Stimulated activated CD4-positive, alpha-beta T cell treated with anti-CD3 and anti-CD28 coated beads, TNF-alpha, amount 100 ng/mL, for 24 hours (primary cell): ENCODE measurements at places on chromosomes 11 and 22.

GRCh38 chr11:84022201-84022600, 736.0 kb upstream of the CCDC90B start:
- no peak for DNase-seq

GRCh38 chr11:75350743-75351540, 519 bp downstream of the ARRB1 start:
- peak; percentile 37 for DNase-seq

DNA sequence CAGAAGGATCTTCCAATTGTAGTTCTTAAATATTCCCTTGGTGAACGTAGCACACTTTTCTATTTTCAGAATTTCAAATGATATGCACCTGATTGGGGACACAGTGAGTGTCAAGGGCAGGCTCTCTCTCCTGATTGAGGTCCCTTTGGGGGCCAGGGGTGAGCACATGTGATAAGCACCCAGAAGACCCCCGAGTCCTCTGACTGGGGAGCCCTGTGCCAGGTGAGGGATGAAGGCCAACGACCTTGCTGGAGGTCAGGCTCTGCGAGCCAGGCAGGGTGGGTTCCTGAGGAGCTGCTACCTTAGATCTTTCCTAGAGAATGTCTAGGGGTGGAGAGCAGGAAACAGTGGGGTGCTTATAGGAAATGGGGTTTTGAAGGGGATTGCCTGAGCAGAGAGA, 1253.9 kb downstream of the BRD1 start:
- no peak for DNase-seq

- no peak for DNase-seq
Observed at GRCh38 chr11:73048446-73048845, 93.7 kb downstream of the FCHSD2 start.

DNA sequence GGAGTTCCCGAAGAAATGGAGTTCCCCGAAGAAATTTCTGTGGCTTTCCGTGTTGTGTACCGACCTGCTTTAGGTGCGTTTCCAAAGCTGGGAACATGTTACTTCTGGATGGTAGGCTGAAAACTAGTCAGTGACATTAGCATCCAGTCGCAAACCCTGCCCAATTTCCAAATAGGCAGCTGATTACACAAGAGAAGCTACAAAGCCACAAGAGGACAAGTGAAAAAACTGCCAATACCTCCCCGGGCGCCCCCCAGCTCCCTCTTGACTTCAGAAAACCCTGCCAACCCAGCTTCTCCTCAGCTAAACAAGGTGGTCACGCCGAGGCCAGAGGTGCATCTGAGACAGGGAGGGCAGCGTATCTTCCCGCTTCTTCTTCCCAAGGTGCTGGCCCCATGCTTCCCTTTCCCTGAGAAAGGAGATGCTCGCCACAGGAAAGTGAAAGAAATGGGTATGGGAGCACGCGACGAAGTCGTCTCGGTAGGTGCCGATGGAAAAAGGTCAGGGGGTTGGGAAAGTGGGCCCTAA, 551 bp downstream of the AGBL2 start:
- no peak for DNase-seq

- no peak for DNase-seq
Observed at GRCh38 chr22:24304062-24304675, 33.5 kb downstream of the SPECC1L start.

DNA sequence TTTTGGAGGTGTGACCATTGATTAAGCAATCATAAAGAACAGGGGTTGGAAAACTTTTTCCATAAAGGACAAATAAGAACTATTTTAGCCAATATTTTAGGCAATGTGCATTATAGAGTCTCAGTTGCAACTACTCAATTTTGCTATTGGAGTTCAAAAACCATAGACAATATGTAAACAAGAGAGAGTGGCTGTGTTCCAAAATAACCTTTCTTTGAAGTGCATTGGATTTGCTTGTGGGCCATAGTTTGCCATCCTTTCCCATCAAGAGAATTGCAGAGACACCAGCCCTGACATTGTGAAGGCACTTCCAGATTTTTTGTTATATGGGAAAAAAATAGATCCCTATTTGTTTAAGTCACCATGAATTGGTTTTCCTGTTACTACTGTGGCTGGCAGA, 63.3 kb upstream of the LARGE1 start:
- DNase-seq, result no peak

DNA sequence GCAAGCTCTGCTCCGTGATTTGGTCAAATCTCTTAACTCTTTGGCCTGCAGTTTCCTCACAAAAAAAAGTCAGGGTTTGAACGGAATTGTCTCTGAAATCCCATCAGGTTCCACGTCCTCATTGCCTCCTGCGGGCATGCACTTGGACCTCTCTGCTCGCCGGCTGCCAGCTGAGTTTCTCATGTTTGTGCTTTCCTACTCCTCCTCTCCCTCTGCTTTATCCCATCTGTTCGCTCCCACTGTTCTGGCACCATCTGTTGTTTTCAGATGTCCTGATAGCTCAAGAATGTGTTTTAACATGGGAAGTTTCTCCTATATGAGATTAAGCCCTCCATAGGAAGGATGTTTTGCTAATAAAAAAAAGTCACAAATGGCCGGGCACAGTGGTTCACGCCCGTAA, 49.4 kb upstream of the ARHGAP42 start:
- no peak for DNase-seq

DNA sequence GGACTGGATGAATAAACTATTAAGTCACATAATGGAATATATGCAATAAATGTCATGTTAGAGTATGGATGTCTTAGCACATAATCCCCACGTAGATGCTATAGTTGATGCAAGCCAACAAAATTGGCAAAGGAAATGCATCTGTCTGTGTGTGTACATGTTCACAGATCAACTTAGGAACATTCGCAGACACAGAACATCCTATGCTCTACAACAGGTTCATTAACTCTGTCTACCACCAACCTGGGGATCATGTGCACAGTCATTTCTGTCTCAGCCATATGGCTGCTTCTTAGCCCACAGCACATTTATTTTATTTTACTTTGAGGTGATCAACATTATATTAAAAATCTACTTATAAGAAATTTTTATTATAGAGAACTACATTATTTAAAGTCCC, 4.9 kb downstream of the MSANTD4 start:
- no peak for DNase-seq

DNA sequence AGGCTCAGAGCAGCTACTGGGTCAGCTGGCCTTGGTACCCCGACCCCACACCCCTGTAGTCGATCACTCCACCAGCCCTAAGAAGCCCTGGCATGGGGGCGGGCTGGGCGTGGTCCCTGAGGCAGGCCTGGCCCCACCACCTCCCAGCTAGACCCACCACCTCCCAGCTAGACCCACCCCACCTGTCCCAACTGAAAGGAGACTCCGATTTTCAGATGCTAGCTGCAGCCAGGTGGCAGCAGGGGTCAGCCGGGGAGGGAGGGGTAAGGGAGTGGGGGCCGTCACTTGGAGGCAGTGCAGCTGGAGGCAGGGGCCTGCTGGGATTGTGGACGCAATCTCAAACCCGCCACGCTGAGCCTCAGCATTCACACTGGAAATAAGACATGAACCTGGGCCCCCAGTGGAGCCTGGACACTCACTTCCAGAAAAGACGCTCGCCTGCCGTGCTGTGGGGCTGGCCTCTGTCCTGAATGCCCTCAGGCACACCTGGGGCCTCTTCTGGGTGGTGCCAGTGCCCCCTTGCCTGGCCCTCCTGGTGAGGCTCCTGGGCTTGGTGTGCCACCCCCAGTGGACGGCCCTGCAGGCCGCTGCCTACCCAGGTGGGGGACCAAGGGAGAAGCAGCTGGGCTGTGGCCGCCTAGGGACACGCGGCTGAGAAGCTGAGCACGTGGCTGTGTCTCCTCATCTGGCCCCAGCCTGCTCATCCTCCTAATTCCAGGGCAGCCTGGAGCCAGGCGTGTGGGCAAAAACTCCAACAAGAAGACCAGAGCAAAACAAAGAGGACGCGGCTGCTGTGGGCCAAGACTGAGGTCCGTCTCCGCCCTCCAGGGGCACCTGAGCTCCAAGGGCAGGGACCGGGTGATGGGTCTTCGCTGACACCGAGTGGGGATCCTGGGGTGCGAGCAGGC, 26.7 kb downstream of the OSBPL5 start:
- DNase-seq, result no peak

GRCh38 chr11:71976551-71976950, 22.2 kb upstream of the IL18BP start:
- DNase-seq, result no peak

DNA sequence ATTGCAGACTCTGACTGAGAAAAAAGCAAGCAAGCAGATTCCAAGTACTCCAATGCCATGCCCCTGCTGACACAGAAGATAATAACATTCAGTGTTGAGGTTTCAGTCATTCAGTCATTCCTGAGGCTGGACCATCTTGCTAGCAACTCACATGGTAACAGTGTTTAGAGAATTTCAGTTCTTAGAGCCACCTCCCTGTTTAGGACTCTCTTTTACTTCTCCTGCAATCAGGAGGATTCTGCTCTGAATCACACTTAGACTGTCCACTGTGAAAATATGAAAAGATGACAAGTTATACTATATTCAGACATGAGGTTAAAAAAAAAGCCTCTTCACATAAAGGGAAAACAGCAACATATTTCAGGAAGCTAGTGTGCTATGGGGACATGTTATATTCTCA, 183.9 kb upstream of the CTSC start:
- no peak for DNase-seq

- no peak for DNase-seq
Observed at GRCh38 chr22:27866135-27867084, 52.6 kb downstream of the PITPNB start.

- DNase-seq, result no peak
Observed at GRCh38 chr11:66688561-66689534, 11.2 kb upstream of the RBM4B start.
